ENCODE measurements at places on chromosomes 2 and 18. TPM values are rescaled to one million over a fixed set of nuclear protein-coding genes. Genes with fewer than 3 reads are reported as not detected.

Gene NPC1
- total RNA-seq = 22.9 TPM

- no peaks in the 10 kb centered on the region for H3K4me1 ChIP-seq
- H3K36me3 ChIP-seq = no peaks in the 10 kb centered on the region
- no peak overlapping the region for H3K27ac ChIP-seq
- H3K4me3 ChIP-seq = no peak overlapping the region
- no peak for DNase-seq
- no peaks in the 10 kb centered on the region for H3K27me3 ChIP-seq
Measured at GRCh38 chr2:120988051-120988699, 252.5 kb downstream of the GLI2 start.

GRCh38 chr2:154489266-154489858 is 209.1 kb upstream of the KCNJ3 start:
- no peaks in the 10 kb centered on the region for H3K27me3 ChIP-seq
- H3K36me3 ChIP-seq = no peaks in the 10 kb centered on the region
- no peak overlapping the region for H3K27ac ChIP-seq
- no peaks in the 10 kb centered on the region for H3K4me1 ChIP-seq
- H3K4me3 ChIP-seq = no peak overlapping the region

- H3K4me1 ChIP-seq = peaks cover 2% of the 10 kb centered on the region
- H3K27me3 ChIP-seq = no peaks in the 10 kb centered on the region
- no peak for DNase-seq
- no peak overlapping the region for H3K27ac ChIP-seq
- no peak overlapping the region for H3K4me3 ChIP-seq
- no peaks in the 10 kb centered on the region for H3K36me3 ChIP-seq
Measured at GRCh38 chr2:8216397-8216796, 465.5 kb upstream of the ID2 start.

- no peak overlapping the region for H3K27ac ChIP-seq
- H3K27me3 ChIP-seq = peaks cover 8% of the 10 kb centered on the region
- no peaks in the 10 kb centered on the region for H3K4me1 ChIP-seq
- H3K36me3 ChIP-seq = no peaks in the 10 kb centered on the region
- H3K4me3 ChIP-seq = no peak overlapping the region
Measured at GRCh38 chr2:189016311-189016861, 42.2 kb downstream of the COL3A1 start.

GRCh38 chr2:12543978-12544558 is 172.7 kb upstream of the TRIB2 start:
- no peak overlapping the region for H3K4me3 ChIP-seq
- no peaks in the 10 kb centered on the region for H3K4me1 ChIP-seq
- no peak overlapping the region for H3K27ac ChIP-seq

Gene CPLX4
- total RNA-seq = not detected

DNA sequence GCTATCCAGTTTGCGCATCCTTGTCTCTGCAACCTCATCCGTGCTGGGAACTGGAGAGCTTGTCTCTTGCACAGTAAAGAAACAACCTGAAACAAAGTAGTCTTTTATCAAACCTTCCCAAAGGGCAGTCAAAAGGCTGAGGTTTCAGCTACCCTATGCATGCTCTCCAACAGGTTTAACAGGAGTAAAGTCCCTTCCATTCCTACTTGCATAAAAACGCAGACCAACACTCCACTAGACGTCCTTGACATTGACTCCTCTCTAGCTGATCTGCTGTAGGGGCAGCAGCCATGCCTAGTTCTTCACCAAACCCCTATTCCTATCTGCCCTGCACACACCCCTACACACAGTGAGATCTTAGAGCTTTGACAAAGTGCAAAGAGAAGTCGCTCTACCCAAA is 41.5 kb downstream of the L3MBTL4 start:
- H3K36me3 ChIP-seq = no peaks in the 10 kb centered on the region
- H3K4me1 ChIP-seq = no peaks in the 10 kb centered on the region
- no peak for DNase-seq
- no peaks in the 10 kb centered on the region for H3K27me3 ChIP-seq
- H3K27ac ChIP-seq = no peak overlapping the region

DNA sequence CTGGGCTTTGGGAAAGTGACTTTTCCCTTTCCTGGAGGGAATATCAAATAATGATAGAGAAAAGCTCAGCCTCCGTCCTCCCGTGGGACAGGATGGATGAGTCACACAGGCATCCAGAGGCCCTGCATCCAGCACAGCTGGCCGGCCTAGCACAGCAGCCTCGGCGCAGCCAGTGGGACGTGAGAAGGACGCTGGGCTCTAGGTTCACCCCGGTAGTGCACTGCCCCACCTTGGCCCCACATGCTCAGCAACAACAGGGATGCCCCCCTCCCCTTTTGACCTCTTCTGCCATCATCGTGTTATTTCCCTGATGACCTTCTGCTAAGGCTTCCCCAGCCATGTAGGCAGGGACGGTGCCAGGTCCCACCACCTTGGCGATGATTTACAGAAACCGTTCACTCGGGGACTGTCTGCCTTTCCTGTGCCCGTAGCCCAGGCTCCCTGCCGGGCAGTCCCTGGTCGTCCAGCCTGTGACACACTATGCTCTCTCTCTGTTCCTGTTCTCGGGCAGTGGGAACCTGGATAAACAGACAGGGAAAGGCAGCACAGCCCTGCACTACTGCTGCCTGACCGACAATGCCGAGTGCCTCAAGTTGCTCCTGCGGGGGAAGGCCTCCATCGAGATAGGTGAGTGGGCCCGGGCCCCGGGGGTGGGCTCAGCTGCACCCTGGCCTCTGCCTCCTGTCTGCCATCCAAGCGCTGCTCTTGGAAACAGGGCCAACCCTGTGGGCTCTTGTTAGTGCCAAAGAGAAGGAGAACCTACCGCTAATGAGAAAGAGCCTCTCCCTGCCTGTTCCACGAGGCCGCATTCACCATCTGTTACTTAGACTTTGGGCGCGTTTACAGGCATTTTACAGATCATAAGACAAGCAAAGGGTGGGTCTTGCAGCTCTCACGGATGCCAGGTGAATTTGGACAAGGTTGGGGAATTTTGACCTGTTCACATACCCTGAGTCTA is 44.6 kb downstream of the ITGB1BP1 start:
- H3K27me3 ChIP-seq = no peaks in the 10 kb centered on the region
- no peak for DNase-seq
- no peak overlapping the region for H3K27ac ChIP-seq
- no peak overlapping the region for H3K4me3 ChIP-seq
- H3K4me1 ChIP-seq = no peaks in the 10 kb centered on the region

Gene CYS1
- total RNA-seq = 0.11 TPM

GRCh38 chr18:63844254-63844653 is 43.3 kb upstream of the SERPINB2 start:
- H3K27ac ChIP-seq = no peak overlapping the region
- H3K4me1 ChIP-seq = no peaks in the 10 kb centered on the region
- H3K27me3 ChIP-seq = peaks cover 14% of the 10 kb centered on the region
- no peak for DNase-seq

DNA sequence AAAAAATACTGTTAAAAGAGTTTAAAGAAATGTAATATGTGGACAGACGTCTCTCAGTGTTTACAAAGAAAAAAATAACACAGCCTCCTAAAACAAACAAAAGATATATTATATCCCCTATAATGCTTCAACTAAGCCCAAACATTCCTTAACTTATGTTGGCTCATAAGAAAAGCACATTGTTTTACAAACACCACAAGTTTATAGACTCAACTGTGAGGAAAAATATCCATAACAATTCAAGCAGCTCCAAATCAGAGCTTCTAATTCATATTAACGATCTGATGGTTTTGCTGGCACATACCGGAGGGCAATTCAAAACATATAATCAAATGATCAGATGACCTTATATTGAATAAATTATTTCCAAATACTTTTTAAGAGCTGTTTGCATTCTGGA is 5.5 kb downstream of the LPIN2 start:
- no peak overlapping the region for H3K4me3 ChIP-seq
- peaks cover 79% of the 10 kb centered on the region for H3K36me3 ChIP-seq
- no peaks in the 10 kb centered on the region for H3K27me3 ChIP-seq
- H3K27ac ChIP-seq = no peak overlapping the region
- DNase-seq = no peak

- DNase-seq = no peak
- H3K27me3 ChIP-seq = no peaks in the 10 kb centered on the region
- no peaks in the 10 kb centered on the region for H3K4me1 ChIP-seq
- no peaks in the 10 kb centered on the region for H3K36me3 ChIP-seq
Measured at GRCh38 chr18:7303316-7304060, 72.6 kb downstream of the LRRC30 start.

GRCh38 chr18:74116633-74117554 is 30.7 kb downstream of the FBXO15 start:
- H3K4me3 ChIP-seq = no peak overlapping the region
- H3K27me3 ChIP-seq = no peaks in the 10 kb centered on the region
- H3K27ac ChIP-seq = no peak overlapping the region
- H3K4me1 ChIP-seq = peaks cover 27% of the 10 kb centered on the region
- DNase-seq = peak; percentile 69
- no peaks in the 10 kb centered on the region for H3K36me3 ChIP-seq

DNA sequence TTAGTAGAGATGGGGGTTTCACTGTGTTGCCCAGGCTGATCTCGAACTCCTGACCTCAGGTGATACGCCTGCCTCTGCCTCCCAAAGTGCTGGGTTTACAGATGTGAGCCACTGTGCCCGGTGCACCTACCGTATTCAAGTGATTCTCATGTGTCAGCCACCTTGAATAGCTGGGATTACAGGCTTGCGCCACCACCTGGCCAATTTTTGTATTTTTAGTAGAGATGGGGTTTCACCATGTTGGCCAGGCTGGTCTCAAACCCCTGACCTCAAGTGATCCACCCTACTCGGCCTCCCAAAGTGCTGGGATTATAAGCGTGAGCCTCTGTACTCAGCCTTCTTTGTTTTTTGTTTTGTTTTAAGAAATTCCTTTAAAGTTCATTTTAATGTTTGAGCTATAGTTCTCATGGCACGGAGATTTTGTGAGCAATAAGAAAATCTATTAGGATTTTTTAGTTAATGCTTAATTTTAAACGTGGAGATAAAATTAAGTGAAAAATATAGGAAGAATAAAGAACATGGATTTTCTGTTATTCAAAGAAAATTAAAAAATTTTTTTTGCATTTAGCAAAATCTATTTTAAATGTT is 242.6 kb downstream of the PHLPP1 start:
- no peaks in the 10 kb centered on the region for H3K27me3 ChIP-seq
- DNase-seq = peak; percentile 75
- H3K4me3 ChIP-seq = no peak overlapping the region
- peaks cover 8% of the 10 kb centered on the region for H3K4me1 ChIP-seq

GRCh38 chr18:4748975-4749374 is 293.9 kb upstream of the DLGAP1 start:
- no peak overlapping the region for H3K4me3 ChIP-seq
- H3K4me1 ChIP-seq = no peaks in the 10 kb centered on the region
- no peak for DNase-seq
- no peaks in the 10 kb centered on the region for H3K27me3 ChIP-seq
- H3K36me3 ChIP-seq = no peaks in the 10 kb centered on the region

Gene ANKRD29
- total RNA-seq = not detected

DNA sequence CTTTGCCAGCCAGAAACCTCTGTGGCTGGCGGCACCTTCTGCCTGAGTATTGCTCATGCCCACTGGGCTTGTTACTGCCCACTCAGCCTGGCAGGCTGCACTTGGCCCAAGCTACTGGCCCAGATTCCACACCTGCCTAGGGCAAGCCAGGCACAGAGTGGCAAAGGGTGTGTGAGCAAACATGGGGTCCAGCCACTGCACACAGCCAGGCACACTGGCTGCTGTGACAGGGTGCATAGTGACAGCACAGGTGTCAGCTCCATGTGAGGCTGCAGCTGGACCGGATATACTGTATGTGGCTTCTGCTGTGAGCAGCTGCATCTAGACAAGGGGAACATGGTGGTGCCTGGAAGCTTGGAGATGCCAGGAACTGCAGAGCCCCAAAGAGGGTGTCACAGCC is 113.9 kb downstream of the COPS8 start:
- peaks cover 4% of the 10 kb centered on the region for H3K4me1 ChIP-seq
- no peak for DNase-seq
- H3K27ac ChIP-seq = no peak overlapping the region
- H3K4me3 ChIP-seq = no peak overlapping the region

Gene HAAO
- total RNA-seq = 1.0 TPM

- H3K27ac ChIP-seq = no peak overlapping the region
- H3K4me3 ChIP-seq = no peak overlapping the region
- H3K27me3 ChIP-seq = no peaks in the 10 kb centered on the region
- DNase-seq = no peak
Measured at GRCh38 chr2:52220393-52220792, 1188.5 kb upstream of the NRXN1 start.

GRCh38 chr2:236127010-236127409 is 41.2 kb downstream of the GBX2 start:
- no peak overlapping the region for H3K27ac ChIP-seq
- H3K36me3 ChIP-seq = no peaks in the 10 kb centered on the region
- no peak for DNase-seq
- no peak overlapping the region for H3K4me3 ChIP-seq
- H3K4me1 ChIP-seq = no peaks in the 10 kb centered on the region
- no peaks in the 10 kb centered on the region for H3K27me3 ChIP-seq

- peaks cover 9% of the 10 kb centered on the region for H3K4me1 ChIP-seq
- no peaks in the 10 kb centered on the region for H3K27me3 ChIP-seq
- no peaks in the 10 kb centered on the region for H3K36me3 ChIP-seq
- no peak overlapping the region for H3K27ac ChIP-seq
Measured at GRCh38 chr2:231203087-231203486, 4.7 kb downstream of the ARMC9 start.

DNA sequence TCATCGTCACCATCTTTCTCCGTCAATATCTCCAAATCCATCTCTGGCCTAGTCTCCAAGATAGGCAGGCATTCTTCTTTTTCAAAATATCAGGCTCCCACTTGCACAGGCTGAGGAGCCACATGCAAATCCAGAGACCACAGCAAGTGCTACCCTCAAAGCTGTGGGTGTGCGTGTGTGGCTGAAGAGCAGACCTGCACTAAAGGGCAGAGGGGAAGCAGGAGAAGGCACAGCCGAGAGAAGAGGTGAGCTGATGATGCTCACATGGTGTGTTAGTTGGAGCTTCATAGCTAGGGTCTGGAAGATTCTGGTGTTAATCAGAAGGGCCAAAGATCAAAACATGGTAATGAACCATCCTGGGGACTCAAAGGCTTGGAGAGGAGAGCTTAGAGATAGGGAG is 3.8 kb downstream of the SPEG start:
- peaks cover 17% of the 10 kb centered on the region for H3K4me1 ChIP-seq
- H3K36me3 ChIP-seq = no peaks in the 10 kb centered on the region
- no peak for DNase-seq
- H3K27me3 ChIP-seq = peaks cover 32% of the 10 kb centered on the region
- no peak overlapping the region for H3K4me3 ChIP-seq

Gene NPAS2
- 14.4 TPM for total RNA-seq

- H3K27me3 ChIP-seq = no peaks in the 10 kb centered on the region
- H3K4me1 ChIP-seq = peaks cover 36% of the 10 kb centered on the region
- no peak overlapping the region for H3K27ac ChIP-seq
- DNase-seq = no peak
Measured at GRCh38 chr2:437180-437579, 149.3 kb upstream of the ALKAL2 start.

GRCh38 chr2:18536100-18536499 is 24.4 kb downstream of the RDH14 start:
- no peaks in the 10 kb centered on the region for H3K36me3 ChIP-seq
- peaks cover 2% of the 10 kb centered on the region for H3K4me1 ChIP-seq
- no peak overlapping the region for H3K27ac ChIP-seq
- DNase-seq = no peak
- H3K4me3 ChIP-seq = no peak overlapping the region

- H3K27ac ChIP-seq = no peak overlapping the region
- H3K36me3 ChIP-seq = no peaks in the 10 kb centered on the region
- no peaks in the 10 kb centered on the region for H3K27me3 ChIP-seq
- DNase-seq = no peak
- no peaks in the 10 kb centered on the region for H3K4me1 ChIP-seq
Measured at GRCh38 chr2:205148755-205149154, 533.5 kb upstream of the NRP2 start.

- DNase-seq = no peak
- H3K27ac ChIP-seq = peak overlapping the region; percentile 50
- H3K27me3 ChIP-seq = no peaks in the 10 kb centered on the region
- H3K4me3 ChIP-seq = no peak overlapping the region
- peaks cover 74% of the 10 kb centered on the region for H3K4me1 ChIP-seq
- peaks cover 2% of the 10 kb centered on the region for H3K36me3 ChIP-seq
Measured at GRCh38 chr2:108623616-108624015, 89.3 kb downstream of the LIMS1 start.

Data from activated CD8-positive, alpha-beta T cell treated with anti-CD3 and anti-CD28 coated beads for 36 hours (primary cell).